Myocyte (in vitro differentiated cells): ENCODE measurements at places on chromosomes 7 and 10.

- no peak for DNase-seq
Observed at GRCh38 chr7:31061185-31061584, 9.1 kb downstream of the ADCYAP1R1 start.

GRCh38 chr10:20257422-20257821 is 441.2 kb downstream of the PLXDC2 start:
- no peak for DNase-seq

GRCh38 chr10:82981137-82981723 is 1106.2 kb downstream of the NRG3 start:
- peak; percentile 1 for DNase-seq

- no peak for DNase-seq
Observed at GRCh38 chr10:75782463-75783248, 351.2 kb downstream of the LRMDA start.

GRCh38 chr10:5760515-5760914 is 52.7 kb downstream of the GDI2 start:
- DNase-seq, result no peak

DNA sequence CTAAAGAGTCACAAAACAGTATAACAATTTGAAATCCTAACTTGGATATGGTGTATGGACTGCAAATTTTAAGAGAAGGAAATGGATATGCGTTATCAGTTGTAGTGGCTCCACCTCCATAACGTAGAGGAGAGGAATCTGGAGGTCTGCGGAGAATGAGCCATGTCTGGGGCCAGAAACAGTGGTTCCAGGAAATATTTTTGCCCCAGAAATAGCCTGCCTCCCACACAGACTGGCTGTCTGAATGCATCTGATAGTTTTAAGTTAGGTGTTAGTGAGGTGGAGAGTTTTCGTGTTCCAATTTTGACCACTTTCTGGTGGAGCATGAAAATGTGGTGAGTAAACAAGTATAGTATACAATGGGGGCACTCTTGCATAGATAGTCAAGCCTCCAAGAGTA is 1.6 kb downstream of the PHTF2 start:
- DNase-seq, result no peak

- no peak for DNase-seq
Observed at GRCh38 chr7:129980667-129981066, 27.9 kb upstream of the UBE2H start.

GRCh38 chr10:74827045-74827441 is 643 bp downstream of the KAT6B start:
- DNase-seq, result no peak

GRCh38 chr10:105797234-105797890 is 1156.3 kb downstream of the SORCS3 start:
- no peak for DNase-seq

GRCh38 chr10:123865350-123865749 is 26.3 kb downstream of the CPXM2 start:
- DNase-seq, result no peak
